DMS153 (cell line): ENCODE measurements at places on chromosomes 7 and 10.

- DNase-seq: no peak
Observed at GRCh38 chr7:26858735-26859134, 5.7 kb downstream of the SKAP2 start.

DNA sequence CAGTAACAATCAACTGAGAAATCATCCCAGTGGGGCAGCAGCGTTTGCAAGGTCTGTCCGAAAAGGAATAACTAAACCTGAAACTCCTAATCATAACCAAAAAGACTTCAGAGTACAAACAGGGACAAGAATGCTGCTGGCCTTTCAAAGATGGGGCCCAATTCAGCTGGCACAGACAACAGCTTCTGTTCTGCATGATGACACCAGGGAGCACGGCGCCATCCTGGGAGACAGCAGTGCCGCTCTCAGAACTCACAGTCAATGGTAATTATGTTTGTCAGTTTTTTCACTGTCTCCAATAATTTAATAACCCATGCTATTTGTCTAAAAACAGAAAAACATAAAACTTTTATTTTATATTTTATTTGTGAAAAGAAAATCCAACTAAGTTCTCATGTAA, 90.0 kb downstream of the LARP4B start:
- DNase-seq: no peak

GRCh38 chr10:12235796-12236195, 39.8 kb downstream of the CDC123 start:
- DNase-seq: no peak

GRCh38 chr10:69731184-69731583, 70.5 kb upstream of the COL13A1 start:
- no peak for DNase-seq

GRCh38 chr10:51524041-51524440, 175.4 kb downstream of the CSTF2T start:
- DNase-seq: no peak

DNA sequence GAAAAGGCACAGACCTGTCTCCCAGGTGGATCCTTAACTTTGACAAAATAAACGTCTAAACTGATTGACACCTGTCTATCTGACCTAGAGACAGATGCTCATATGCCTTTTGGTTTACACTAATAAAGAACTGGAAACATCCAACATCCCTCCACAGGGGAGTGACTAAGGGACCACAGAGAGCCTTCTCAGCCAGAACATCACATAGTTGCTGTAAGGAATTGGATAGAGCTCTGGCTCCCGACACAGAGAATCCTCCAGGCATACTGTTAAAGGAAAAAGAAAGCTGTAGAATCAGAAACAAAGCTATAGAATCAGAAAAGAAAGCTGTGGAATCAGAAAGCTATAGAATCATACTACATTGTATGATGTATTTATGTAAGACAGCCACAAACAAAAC, 258.8 kb downstream of the STK31 start:
- no peak for DNase-seq

DNA sequence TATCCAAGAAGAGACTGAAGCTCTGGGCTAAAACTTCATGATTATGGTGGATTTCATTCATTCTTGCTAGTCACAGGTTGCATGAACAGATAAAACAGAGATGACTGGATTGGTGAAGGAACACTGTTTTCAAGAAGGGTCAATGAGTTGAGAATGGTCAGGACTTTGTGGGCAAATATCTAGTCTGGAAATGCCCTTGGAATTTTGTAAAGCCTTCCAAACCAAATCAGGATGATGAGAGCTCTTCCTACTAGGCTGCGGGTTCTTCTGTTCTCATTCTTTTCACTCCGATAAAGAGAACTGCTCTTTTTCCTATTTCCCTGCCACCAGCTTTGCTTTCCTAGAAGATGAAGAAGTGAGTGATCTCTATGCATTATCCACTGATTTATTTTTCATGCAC, 171.4 kb downstream of the ARID5B start:
- no peak for DNase-seq

- no peak for DNase-seq
Observed at GRCh38 chr10:112583236-112583939, 136.4 kb downstream of the VTI1A start.

DNA sequence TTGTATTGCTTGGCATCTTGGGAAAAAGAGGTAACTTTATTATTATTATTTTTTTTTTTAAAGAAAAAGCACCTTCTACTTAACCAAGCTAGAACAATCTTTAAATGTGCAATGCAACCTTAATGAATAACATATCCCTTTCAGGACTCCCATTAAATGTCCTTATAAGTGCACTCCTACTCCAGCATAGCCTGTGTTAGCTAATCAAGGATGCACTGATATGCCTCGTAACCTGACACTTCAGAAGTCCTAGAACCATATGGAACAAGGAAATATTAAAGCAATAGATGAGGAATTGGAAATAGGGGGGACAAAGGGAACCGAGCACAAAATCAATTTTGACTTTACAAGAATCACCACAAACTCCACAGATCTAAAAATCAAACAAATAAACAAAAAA, 522.4 kb downstream of the PARD3 start:
- peak; percentile 43 for DNase-seq

GRCh38 chr10:98745645-98746044, 298.9 kb upstream of the HPS1 start:
- no peak for DNase-seq

DNA sequence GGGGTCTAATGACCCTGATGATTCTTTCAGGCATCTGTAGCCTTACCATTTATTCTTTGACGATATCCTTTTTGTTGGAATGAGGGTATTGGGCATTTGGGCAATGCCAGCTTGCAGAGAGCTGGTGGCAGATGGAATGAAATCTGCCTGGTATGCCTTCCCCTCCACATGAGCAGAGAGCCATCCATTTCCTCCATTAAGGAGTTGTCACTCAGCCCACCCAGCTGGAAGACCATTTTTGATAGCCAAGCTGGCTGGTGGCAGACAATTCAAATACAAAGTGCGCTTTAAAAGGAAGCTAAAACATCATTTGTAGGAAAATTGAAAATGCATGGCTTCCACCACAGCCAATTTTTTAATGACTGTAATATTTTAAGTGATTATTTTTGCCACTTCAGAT, 240.1 kb upstream of the SLC26A5 start:
- DNase-seq: no peak

GRCh38 chr7:12771378-12771877, 84.0 kb downstream of the ARL4A start:
- DNase-seq: peak; percentile 86

DNA sequence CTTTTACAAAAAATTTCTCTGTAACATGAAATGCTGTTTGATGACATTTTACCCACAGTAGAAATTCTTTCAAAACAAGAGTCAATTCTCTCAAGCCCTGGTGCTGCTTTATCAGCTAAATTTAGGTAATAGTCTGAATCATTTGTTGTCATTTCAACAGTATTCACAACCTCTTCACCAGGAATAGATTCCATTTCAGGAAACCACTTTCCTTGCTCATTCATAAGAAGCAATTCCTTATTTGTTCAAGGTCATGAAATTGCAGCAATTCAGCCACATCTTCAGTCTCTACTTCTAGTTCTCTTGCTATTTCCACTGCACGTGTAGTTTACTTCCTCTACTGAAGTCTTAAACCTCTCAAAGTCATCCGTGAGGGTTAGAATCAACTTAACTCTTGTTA, 14.1 kb downstream of the STAG3 start:
- no peak for DNase-seq

DNA sequence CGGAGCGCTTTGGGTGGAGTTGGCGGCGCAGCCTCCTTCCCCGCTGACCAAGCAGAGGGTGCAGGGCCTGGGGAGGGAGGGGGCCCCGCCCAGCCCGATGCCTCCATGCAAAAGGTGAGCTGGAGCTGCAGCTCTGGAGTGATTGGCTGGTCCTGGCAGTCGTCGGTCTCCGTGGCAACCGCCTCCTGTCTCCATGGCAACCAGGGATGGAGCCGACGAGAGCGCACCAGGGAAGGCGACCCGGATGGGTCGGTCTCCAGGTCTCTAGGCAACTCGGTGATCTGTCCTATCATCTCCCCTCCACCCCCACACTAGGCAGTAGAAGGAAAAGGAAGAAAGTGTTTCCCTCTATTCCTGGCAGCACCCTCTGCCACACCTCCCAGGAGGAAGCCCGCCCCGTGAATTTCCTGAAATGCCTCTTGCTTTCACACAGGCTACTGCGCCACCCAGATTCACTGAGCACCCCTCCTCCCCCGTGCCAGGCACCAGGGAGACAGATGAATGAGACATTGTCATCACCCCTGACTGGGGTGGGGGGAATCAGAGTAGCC, 647 bp upstream of the NACAD start:
- DNase-seq: peak; percentile 70

DNA sequence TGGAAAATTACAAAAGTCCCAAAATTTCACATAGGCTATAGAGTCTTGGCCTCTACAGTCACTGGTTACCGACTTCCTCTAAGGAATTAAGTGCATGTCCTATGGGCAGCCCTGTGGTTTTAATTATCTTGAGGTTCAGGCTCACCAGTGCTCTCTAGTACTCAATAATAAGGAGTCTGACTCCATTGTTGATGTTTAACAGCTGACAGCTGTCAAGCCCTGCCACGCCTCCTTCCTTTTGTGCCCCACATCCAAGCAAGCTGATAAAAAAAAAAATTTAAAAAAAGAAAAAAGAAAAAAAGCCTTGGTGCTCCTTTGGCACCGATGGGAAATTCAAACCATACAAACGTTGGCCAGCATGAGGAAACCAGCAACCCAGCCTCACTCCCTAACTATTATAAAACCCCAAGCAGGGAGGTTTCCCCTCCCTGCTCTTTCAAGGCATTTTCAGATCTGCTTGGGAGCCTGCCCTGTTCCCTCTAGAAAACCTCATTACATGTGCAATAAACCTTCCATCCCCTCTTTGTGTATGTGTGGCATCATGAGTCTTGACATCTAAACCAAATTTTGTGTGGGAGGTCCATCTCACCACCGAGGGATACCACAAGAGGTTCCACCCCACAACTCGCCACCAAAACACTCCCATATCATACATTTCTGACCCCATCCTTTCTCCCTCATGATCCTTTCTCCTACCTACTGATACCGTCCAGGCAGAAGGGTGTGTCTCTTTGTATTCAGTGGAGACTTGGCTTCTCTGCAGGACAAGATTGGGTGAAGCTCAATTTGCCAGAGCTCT, 70.9 kb upstream of the CCDC71L start:
- DNase-seq: peak; percentile 49

- no peak for DNase-seq
Observed at GRCh38 chr7:146772601-146773000, 656.0 kb downstream of the CNTNAP2 start.

DNA sequence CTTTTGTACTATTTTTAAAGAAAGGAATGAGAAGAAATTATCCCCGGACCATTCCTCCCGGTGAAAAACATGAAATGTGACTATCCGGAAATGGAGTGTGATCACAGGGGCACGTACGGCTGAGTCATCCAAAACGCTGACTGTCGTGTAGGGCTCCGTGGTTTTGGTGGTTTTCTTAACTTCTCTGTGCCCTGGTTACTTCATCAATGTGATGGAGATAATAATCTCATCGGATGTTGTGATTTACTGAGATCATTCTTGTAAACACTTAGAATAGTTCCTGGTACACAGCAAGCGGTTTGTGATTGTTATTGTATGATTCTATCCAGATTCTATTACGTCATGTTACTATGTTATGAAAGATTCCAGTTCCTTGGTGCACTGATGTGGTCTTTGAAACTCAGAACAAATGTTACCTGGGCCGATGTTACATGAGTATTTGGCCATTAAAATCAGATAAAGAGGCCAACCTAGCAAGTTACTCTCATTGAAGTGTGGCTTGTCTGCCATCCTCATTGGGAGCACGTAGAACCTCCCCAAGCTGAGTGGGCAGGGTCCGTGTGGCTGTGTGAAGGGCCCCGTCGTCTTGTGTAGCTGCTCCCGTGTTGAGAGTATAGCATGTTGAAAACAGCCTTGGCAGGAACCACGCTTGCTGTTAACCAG, 99.5 kb downstream of the CAMK1D start:
- no peak for DNase-seq

DNA sequence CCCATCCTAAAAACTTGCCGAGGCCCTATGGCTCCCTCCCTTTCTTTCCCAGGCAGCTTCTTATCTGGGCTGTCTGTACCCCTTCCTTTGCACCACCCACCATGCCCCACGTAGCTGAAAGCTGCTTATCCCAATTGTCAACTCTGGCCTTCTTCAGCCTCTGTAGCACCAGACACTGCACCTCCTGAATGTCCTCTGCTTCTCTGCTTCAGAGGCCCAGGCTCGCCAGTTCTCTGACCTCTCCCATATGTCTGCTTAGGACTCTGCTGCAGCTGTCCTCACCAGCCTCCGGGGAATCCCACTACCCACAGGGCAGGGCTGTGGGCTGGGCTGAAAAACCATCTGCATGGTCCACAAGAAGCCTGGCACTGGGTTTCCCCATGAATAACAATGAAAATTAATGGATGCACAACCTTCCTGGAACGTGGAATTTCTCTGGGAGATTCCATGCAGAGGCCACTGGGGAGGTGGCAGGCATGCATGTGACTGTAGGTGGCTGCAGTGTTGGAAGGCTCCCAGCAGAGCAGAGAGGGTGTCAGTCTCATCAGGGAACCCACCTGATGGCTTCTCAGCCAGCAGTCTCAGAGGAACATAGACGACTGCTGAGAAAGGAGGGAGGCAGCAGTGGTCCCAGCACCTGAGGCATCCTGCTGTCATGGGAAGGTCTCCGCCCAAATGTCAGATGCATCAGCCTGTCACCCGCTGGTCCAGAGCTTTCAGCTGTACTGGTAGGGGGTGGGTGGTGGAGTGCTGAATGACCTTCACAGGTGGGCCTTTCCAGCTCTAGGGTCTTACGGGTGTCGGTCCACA, 16.8 kb upstream of the SH2D4B start:
- DNase-seq: no peak

- no peak for DNase-seq
Observed at GRCh38 chr10:22435650-22436049, 90.4 kb downstream of the SPAG6 start.

- DNase-seq: no peak
Observed at GRCh38 chr10:93841961-93842360, 51.8 kb upstream of the SLC35G1 start.

GRCh38 chr10:132834311-132834761, 48.4 kb upstream of the NKX6-2 start:
- DNase-seq: no peak

DNA sequence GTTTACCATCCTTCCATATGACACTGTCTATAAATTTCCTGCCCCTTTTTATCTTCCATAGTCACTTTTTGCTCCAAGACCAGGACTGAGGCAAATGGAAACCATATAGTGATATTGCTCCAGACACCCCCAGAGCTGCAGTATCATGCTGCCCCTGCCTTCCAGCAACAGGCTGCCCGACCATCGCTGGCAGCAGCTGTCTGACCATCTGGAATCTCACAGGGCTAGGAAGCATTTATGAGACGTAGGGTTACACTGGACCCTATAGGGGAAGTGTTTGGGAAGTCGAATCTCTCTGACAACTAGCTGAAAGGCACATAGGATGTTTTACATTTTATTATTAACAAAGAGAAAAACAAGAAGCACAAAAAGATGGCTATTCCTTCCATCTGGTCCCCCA, 19.4 kb downstream of the ENO4 start:
- DNase-seq: no peak
